ENCODE measurements at places on chromosomes 4 and X.

DNA sequence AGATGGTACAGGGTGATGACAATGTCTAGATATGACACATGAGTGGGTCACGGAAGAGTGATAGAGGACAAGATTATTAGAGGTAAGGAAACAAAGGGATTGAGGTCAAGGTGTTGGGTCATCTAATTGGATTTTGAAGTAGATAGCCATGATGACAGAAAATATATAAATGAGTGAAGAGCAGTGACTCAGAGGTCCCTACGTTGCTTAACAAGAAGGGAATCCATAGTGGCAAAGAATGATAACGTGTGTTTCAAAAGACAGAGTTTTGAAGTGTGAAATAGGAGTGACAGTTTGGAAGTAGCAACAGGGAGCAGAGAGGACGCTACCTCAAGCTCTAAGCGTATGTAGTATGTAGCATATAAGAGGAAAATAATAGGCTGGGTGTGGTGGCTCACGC, 22.2 kb upstream of the CAMK2D start:
- DNase-seq: peak; percentile 26

DNA sequence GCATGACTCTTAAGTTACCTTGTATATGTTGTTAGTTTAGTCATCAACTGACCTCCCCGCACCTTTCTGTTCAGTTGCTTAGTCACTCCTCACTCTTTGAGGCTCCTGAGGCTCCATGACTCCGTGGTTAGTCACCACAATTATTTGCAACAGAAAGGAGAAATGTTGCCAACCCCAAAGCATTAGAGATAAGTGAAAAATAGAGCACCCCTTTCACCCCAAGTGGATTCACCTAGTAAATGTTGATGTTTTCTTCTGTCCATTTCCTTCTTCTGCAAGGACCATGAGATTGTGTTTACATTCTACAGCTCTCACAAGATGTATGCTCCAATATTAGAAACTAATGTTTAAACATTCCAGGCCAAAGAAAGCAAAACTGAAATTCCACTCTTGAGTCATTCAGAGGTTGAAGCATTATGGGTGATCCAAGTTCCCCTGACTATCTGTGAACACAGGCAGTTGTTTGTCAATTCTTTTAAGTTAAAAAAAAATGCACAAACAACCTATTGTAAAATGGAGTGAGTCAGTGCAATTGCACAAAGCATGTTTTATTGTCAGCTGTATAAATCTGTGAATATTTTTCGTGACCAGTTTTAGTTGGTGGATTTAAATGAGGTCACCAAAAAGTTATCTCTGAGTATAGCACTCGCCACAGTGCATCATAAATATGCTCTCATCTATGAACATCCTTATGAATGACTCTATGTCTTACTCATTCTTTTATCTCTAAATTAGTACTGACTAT, 552.4 kb upstream of the MAGEB2 start:
- DNase-seq: peak; percentile 93

- DNase-seq: peak; percentile 54
These were observed 55.2 kb downstream of the NEK1 start for GRCh38 chr4:169557061-169557636.

- no peak for DNase-seq
These were observed 149.4 kb upstream of the PJA1 start for GRCh38 chrX:69314436-69315348.

GRCh38 chr4:173713026-173713425, 183.0 kb upstream of the HAND2 start:
- DNase-seq: no peak

DNA sequence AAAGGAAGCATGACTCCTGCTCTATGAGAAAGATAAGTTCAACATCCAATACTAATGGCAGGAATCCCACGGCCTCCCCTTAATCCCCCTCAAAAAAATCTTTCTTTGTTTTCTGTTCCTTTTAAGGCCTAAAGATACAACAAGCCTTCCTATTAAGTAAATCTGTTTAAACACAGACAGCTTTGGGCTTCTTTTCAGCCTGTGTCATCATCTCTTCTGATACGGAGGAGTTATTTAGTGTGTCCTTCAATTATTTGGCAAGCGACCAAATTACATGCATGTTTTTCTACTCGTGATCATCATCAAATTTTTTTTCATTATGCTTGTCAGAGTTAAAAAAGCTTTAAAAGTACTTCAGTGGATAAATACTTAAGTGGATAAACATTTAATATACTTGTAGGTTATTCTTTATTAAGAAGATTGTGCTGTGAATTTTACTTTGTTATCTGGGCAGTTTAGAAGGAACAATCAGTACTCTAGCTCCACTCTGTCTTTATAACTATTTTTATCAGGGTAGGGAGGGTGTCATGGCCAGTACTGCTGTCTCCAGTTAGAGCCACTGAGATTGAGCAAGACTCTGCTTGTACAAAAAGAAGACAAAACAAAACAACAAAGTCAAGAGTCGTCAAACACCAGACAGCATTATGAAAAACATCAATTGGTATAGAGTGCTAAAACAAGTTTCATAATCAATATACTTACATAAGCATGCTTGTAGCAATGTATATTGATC, 210.7 kb downstream of the PRR32 start:
- peak; percentile 37 for DNase-seq

GRCh38 chrX:67207912-67208311, 335.9 kb upstream of the AR start:
- no peak for DNase-seq

GRCh38 chr4:76897536-76898384, at the start of gene SOWAHB:
Gene SOWAHB, minus strand, starts transcription at chr4:76898144. Its CDS starts 295 bp downstream, at chr4:76897849.
- DNase-seq: no peak

GRCh38 chr4:167221084-167221483, 13.2 kb downstream of the SPOCK3 start:
- DNase-seq: no peak

DNA sequence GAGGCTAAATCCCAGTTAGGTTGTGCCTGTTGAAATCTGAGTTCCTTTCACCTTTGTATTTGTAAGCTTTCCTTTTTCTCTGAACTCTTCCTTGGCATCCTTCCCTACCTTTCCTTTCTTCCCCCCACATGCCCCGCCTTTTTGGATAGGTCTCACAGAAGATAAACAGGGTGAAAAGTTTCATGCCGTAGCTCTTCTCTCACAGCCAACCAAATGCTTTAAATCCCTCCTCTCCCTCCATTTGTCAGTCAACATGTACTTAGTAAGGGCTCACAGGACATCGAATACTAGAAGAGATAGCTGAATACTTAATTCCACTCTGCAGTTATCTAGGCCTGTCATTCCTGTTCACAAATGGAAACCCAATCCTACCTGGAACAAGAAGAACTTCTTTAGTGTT, 107.1 kb upstream of the BMPR1B start:
- DNase-seq: no peak

DNA sequence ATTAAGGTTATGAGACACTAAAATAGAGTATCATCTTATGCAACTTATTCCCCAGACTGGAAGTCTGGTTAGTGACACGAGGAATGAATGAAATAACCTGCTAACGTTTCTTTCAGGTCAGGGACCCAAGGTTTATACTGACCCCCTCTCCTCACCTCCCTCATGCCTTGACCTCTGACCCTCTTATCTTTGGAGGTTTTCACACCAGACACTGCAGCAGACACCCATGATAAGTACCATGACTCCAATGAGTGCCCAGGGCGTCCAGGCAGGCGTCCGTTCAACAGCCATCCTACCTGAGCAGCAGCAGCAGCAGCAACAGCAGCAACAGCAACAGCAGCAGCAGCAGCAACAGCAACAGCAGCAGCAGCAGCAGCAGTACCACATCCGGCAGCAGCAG, 4.2 kb upstream of the NLGN3 start:
- no peak for DNase-seq

- DNase-seq: peak; percentile 93
These were observed 129.6 kb downstream of the ZNF330 start for GRCh38 chr4:141350122-141350905.

GRCh38 chr4:153281476-153281875, 63.0 kb upstream of the MND1 start:
- DNase-seq: no peak

- DNase-seq: no peak
These were observed 420.2 kb upstream of the CNKSR2 start for GRCh38 chrX:20954014-20954413.

DNA sequence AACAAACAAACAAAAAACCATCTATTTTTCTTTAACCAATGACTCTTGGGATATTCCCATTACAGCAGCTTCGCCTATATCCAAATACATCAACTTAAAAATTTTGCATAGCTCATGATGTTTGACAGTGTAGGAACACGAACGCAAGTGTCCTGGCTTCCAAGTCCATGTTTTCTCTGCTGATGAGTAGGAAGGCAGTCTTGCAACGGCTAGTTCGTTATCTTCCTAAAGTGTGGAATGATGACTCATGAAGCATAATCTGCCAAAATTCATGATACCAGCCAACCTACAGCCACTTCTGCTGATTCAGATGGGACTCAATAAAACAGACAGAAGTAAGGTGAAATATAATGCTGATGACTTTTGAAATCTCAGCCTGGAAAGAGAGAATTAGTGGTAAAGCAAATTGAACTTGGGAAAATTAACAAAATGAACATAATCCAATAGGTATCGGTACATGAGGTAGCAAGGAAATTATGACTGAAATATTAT, 6.4 kb upstream of the SEPTIN11 start:
- DNase-seq: peak; percentile 57

GRCh38 chr4:151432654-151433053, 23.7 kb downstream of the FHIP1A start:
- no peak for DNase-seq

DNA sequence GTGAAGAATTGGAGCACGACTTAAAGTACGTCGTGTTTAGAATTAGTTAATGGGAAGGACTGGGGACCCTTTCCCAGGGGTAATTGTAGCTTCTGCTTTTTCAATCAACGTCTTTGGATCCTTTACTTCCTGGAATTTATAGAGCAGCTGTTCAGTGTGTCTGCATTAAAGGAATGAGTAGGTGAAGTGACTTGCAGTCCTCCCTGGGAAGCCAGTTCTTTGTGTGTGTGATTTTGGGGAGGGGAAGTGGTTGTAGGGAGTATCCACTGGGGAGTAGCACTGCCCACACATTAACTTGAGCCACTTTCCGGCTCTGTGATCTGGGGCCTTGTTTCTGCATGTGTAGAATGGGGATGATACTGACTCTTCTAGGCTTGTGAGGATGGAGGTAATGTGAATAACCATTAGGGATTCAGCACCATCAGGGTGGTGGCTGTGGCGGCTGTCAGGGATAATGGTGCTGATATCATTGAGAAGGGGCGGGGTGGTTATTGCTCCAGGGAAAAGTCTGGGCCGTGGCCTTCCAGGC, 54.7 kb downstream of the TMEM131L start:
- DNase-seq: no peak

GRCh38 chr4:2930758-2931511, 32.3 kb downstream of the NOP14 start:
- DNase-seq: no peak

DNA sequence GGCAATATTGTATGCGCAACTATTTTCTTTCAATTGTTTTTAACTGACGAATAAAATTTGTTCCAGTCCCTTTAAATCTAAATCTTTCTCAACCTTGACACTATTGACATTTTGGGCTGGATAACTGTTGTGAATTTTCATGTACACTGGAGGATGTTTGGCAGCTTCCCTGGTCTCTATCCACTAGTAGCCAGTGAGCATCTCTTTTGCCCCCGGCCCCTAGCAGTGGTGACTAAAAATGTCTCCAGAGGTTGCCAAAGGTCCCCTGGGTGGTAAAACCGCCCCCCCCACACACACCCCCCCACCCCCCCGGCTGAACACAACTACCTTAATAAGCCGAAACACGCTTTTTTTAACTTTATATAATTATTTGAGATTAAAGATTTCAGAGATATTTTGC, 514 bp downstream of the FANCB start:
- DNase-seq: no peak

DNA sequence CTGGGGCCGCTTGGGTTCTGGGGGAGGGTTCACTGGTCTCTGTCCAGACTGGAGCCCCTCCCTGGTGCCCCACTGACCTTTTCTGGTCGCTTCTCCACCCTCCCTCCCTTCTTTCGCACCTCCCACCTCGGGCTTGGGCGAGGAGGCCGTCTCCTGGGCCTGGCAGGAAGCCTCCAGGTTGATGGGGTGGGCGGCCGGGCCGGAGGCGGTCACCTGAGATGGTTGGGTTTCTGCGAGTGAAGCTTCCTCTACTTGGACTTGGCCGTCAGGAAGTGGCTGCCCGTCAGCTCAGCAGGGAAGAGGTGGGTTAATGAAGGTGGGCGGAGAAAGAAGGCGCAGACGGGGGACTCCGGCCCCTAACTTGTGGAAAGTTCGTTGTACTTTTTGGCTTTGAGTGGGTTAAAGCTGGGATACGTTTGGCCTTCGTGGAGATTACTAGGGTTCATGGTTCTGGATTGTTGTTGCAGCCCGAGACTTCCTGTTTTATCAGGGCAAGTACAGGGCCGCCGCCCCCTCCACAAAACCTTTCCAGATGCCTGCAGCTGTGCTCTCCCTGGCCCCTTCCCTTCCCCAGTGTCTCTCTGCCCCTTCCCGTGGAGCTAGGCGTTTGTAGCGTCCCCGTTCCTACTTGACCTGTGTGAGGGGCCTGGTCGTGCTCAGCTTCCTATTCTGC, 1.2 kb downstream of the AKAP17A start:
- peak; percentile 12 for DNase-seq

- no peak for DNase-seq
These were observed 54.6 kb downstream of the NIPAL1 start for GRCh38 chr4:48071191-48071590.

DNA sequence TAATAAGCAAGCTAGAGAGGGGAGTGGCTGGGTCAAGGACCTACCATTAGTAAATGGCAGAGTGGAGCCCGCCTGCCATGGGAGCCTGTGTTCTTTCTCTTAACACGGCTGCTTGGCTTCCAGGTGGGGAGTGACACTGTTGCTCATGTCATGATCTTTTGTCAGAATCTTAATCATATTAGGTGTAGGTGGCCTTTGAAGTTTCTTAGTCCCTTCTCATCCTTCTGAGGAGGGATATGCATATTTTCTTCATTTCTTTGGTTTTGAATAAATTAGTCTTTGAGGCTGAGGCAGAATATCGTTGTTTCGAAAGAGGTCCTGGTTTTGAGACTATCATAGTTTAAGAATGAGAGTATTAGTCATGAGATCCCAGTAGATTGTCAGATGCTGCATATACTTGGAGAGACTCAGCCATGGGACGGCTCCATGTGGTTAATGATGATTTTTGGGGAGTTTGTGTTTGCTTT, 28.9 kb downstream of the SNX25 start:
- DNase-seq: peak; percentile 79

DNA sequence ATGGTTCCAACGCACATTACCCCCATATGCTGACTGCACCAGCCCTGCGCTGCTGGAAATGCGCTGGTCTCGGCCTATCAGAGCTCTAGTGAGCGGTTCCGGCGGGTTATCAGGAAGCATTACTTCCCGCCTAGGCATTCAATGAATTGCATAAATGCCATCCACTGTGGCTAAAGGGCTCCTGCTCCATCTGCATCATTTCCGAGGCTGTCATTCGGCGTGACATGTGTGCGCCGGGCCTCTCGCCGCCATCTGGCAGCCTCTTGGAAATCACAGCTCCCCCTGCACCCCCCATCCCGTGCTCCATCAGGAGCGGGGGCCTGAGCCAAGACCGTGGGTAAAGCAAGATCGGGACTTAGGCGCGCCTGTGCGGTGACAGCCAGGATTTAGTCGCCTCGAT, 64.4 kb downstream of the SEPSECS start:
- DNase-seq: peak; percentile 45

Measured in fibroblast of skin of right biceps (primary cell).